Activated effector memory CD4-positive, alpha-beta T cell treated with Interleukin-2 at 50 U/mL for 16 hours (primary cell): ENCODE measurements at places on chromosomes 1 and 21.

DNA sequence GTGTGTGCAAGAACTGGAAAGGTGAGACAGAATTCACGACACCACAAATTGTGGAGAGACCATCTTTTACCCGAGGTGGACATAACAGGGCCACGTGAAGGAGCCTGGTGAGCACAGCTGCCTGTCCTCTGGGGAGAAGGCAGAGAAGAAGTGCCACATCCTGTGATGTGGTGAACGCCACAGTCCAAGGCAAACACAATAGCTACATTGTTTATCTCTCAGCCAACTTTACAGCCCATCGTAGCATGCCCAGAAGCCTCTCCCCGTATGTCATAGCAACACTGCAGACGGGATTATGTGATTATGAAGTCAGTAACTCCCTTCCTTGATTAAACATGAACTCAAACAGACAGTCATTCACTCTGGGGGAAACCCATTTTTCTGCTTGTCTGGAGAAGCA is 612.2 kb downstream of the SMYD3 start:
- DNase-seq = no peak

DNA sequence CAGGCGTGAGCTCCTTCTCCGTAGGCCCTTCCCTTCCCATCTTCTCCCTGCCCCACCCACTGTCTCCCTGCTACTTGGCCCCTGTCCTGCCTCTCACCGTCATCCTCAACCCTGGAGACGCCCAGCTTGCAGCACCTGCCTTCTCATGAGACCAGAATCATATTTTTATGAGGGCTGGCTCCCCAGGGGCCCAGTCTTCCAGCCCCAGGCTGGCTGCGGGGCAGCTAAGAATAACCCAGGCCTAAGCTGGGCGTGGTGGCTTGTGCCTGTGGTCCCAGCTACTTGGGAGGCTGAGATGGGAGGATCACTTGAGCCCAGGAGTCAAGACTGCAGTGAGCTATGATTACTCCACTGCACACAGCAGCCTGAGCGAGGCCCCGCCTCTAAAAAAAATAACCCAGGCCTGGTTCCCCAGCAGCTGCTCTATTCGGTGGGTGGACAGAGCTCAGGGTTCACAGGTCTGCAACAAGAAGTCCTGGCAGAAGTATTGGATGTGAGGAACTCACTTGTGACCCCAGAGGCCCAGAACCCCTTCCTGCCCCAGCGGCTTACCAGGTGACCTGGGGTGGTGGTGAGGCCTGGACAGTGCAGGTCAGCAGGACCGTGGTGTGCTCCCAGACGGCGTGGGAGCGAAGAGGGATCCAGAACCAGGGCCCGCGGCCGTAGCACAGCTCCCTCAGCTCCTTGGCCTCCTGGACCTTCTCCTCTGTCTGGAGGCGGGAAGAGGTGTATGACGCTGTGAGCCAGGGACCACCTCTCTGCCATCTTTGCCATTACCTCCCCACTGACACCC is 6.4 kb downstream of the MYOM3 start:
- DNase-seq = no peak

DNA sequence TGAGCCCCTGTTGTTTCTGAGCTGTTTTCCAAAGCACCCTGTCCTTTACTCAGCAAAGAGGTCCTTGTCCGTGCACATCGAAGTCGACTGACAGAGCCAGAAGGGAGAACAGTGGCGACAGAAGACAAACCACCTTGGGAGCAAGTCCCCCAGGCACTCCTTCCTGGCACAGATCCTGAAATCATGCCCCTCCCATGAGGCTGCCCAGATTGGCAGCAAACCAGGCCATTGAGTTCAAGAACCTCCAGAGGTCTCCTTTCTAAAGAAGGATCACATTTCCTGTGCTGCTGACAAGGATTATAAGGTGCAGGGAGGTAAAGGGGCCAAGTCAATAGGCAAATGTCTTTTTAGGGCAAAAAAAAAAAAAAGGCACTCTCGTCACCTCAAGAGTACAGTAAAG is 84.7 kb upstream of the HIVEP3 start:
- DNase-seq = no peak

- DNase-seq = no peak
Observed at GRCh38 chr1:171753182-171753581, 11.3 kb upstream of the VAMP4 start.

GRCh38 chr1:27569506-27570291 is 34.2 kb downstream of the AHDC1 start:
- DNase-seq = no peak

- no peak for DNase-seq
Observed at GRCh38 chr1:61642475-61643232, 82.3 kb downstream of the TM2D1 start.

DNA sequence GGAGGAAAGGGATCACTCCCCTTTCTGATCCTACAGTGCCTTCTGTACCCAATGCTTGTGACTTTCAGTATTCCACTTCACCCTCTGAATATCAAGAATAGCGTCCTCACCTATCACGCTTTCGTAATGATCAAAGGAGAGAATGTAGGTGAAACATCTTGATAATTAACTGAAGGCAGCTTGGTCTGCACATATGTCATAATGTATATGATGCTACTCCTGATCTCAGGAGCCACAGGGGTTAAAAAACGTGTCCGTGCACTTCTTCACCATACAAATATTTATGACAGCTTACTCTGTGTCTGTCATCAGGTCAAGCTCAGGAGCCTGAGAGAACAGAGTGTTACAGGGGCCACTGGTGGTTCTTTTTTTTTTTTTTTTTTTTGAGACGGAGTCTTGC is 1.2 kb upstream of the PIK3C2B start:
- no peak for DNase-seq

- DNase-seq = no peak
Observed at GRCh38 chr21:38822778-38823238, 17.1 kb downstream of the ETS2 start.

- no peak for DNase-seq
Observed at GRCh38 chr1:29364101-29364678, 127.9 kb downstream of the PTPRU start.

DNA sequence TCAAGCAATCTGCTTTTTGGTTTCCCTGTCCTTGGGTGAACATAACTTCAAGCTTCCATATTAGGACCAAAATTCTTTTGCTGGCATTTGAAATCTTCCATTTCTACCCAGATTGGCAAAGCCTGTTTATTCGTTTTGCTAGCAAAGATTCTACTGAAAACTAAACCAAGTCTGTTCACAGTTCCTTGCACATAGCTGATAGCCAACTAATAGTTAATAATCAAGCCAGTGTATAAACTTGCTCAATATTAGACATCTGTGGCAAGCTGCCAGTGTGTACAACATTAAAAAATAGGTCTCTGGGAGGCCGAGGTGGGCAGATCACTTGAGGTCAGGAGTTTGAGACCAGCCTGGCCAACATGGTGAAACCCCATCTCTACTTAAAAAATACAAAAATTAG is 6.3 kb downstream of the APP start:
- no peak for DNase-seq

- no peak for DNase-seq
Observed at GRCh38 chr1:32870615-32871363, at the start of gene FNDC5. Gene FNDC5 (minus strand): TSS chr1:32870912.

- no peak for DNase-seq
Observed at GRCh38 chr1:154736841-154737240, 128.9 kb upstream of the ADAR start.

DNA sequence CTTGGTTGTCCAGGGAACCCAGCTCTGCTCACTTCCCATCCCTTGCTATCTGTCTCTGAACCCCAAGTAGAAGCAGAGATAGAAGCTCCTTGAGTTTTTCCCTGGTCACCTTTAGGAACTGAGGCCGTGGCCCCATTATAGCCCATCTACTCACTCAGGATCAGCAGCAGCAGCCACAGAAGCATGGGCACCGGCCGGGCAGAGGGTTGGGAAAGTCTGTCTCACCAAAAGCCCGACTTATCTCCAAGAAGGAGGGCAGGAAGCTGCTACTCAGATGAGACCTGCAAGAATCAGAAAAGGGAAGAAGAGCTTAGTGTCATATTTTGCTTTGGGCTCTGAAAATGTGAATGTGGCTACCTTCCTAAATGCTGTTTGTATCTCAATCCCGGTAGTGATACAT is 264 bp downstream of the FCRL3 start:
- DNase-seq = no peak

- no peak for DNase-seq
Observed at GRCh38 chr1:39409055-39409816, 82.2 kb upstream of the BMP8A start.

GRCh38 chr1:68746378-68746777 is 249.5 kb upstream of the DEPDC1 start:
- no peak for DNase-seq
